Foreskin keratinocyte (primary cell): ENCODE measurements at places on chromosomes 2 and 18. TPM values are rescaled to one million over a fixed set of nuclear protein-coding genes. Genes with fewer than 3 reads are reported as not detected.

The NT5DC4 gene
- total RNA-seq, result 0.07 TPM in 1 of 2 replicates, not detected in the other

The LRP1B gene
- total RNA-seq, result 0.10 TPM in 1 of 2 replicates, not detected in the other

The AOX1 gene
- total RNA-seq, result 7.6 and 16.8 TPM in 2 replicates

The TOGARAM2 gene
- total RNA-seq, result 0.24 and 0.28 TPM in 2 replicates

The KRTCAP3 gene
- 37.1 and 40.2 TPM in 2 replicates for total RNA-seq

The PLGLB1 gene
- 0.28 and 0.54 TPM in 2 replicates for total RNA-seq

The NEU4 gene
- not detected in 2 replicates for total RNA-seq

The ZNF396 gene
- 0.42 and 0.44 TPM in 2 replicates for total RNA-seq

The POTEI gene
- total RNA-seq, result not detected in 2 replicates

The TNFAIP6 gene
- not detected in 2 replicates for total RNA-seq

The IL36RN gene
- 0.67 and 0.88 TPM in 2 replicates for total RNA-seq

The MC4R gene
- total RNA-seq, result not detected in 2 replicates

The INHA gene
- 0.11 and 0.14 TPM in 2 replicates for total RNA-seq

The LIPG gene
- total RNA-seq, result 76.3 and 127 TPM in 2 replicates

The ABCG5 gene
- not detected in 2 replicates for total RNA-seq
